Stimulated activated CD4-positive, alpha-beta T cell treated with anti-CD3 and anti-CD28 coated beads, Interleukin-15, amount 100 ng/mL, for 48 hours (primary cell): ENCODE measurements at places on chromosomes 1 and 21.

DNA sequence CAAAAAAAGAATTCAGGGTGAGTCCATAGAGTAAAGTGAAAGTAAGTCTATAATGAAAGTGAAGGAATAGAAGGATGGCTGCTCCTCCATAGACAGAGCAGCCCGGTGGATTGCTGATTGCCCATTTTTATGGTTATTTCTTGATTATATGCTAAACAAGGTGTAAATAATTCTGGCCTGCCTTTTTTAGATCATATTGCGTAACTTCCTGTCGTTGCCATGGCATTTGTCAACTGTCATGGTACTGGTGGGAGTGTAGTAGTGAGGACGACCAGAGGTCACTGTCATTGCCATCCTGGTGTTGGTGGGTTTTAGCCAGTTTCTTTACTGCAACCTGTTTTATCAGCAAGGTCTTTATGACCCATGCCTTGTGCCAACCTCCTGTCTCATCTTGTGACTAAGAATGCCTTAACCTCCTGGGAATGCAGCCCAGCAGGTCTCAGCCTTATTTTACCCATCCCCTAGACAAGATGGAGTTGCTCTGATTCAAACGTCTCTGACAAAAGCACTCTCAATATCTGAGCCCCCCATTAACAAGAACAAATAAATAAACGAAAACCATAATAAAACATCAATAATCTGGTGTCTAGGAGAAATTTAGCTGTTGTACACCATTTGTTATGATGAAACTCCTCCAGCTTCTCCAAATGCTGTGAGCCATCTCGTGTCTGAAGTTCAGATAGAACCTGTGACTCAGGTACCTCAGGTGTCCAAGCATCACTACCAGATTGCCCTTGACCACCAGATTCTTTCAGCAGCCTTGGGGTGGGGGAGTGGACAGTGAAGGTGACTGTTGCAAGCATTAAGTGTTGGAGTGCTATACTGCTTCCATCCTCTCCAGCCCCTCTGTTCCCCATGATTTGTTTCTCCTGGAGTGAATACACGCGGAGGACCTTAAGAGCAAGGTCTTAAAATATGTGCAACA is 36.0 kb downstream of the EBNA1BP2 start:
- DNase-seq, result no peak

- DNase-seq, result no peak
These were observed 74.1 kb upstream of the PLXNA2 start for GRCh38 chr1:208318150-208318734.

DNA sequence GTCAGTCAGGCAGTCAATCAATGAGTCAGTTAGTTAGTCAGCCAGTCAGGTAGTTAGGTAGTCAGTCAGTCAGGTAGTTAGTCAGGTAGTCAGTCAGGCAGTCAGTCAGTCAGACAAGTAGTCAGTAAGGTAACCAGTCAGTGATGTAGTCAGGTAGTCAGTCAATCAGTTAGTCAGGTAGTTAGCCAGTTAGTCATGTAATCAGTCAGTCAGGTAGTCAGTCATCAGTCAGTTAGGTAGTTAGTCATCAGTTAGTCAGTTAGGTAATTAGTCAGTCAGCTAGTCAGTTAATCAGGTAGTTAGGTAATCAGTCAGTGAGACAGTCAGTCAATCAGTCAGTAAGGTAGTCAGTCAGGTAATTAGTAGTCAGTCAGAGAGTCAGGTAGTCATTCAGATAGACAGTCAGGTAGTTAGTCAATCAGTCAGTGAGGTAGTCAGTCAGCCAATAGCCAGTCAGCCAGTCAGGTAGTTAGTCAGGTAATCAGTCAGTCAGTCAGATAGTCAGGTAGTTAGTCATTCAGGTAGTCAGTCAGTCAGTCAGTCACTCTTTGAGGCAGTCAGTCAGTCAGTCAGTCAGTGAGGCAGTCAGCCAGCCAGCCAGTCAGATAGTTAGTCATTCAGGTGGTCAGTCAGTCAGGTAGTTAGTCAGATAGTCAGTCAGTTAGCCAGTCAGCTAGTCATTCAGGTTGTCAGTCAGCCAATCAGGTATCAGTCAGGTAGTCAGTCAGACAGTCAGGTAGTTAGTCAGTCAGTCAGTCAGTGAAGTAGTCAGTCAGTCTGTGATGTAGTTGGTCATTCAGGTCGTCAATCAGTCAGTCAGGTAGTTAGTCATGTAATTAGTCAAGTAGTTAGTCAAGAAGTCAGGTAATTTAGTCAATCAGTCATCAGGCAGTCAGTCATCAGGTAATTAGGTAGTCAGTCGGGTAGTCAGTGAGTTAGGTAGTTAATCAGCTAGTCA is 15.3 kb downstream of the KRTAP10-1 start:
- no peak for DNase-seq

- no peak for DNase-seq
These were observed 14.6 kb upstream of the WNT4 start for GRCh38 chr1:22157359-22157966.

GRCh38 chr1:205274041-205274691 is 46.4 kb downstream of the TMCC2 start:
- no peak for DNase-seq

DNA sequence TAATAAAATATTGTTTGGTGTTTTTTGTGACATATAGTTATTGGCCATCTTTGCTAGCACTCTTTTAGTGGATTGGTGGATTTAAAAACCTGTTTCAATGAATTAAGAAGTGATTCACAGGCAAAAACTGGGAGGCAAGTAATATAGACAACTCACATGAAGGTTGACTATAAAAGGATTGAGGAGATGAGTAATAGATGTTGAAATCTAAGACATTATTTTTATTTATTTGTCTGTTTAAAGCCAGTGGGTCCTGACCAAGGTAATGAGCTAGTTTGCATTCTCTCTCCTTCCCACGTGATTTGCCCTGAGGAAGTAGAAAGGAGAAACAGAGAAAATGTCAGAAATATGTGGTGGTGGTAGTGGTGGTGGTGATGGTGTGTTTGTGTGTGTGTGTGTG is 351.5 kb upstream of the ZP4 start:
- DNase-seq, result no peak

DNA sequence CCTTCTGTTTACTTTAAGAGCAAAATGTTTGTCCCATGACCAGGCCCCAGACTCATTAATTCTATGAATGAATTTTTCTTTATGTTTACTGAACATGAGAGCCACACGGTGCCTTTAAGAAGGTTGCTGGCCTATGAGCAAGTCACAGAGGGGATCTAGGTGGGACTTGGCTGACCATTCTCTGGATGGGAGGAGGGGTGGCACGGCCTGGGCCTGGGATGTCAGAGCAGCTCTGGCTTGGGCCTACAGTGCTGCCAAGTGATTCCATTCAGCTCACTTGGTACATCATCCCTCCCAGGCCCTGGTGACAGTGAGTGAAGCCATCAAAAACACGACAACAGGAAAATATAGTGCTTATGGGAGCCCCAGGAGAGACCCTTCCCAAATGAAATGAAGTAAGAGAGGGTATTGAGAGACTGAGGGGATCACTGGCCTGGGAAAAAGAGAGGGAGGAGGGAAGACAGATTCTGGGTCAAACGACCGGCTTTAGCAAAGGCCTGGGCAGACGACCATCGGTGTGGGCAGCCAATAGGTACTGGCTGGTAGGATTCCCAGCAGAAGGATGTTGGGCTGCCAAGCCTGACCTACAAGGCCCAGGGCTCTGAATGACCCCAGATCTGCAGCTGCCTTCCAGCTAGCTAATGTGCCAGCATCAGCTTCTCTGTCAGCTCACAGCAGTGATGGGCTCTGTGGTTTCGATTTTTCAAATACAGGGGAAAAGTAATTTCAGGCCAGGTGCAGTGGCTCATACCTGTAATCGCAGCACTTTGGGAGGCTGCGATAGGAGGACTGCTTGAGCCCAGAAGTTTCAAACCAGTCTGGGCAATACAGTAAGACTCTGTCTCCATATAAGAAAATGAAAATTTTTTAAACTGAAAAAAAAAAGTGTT is 3.3 kb downstream of the TMEM53 start:
- DNase-seq, result no peak

DNA sequence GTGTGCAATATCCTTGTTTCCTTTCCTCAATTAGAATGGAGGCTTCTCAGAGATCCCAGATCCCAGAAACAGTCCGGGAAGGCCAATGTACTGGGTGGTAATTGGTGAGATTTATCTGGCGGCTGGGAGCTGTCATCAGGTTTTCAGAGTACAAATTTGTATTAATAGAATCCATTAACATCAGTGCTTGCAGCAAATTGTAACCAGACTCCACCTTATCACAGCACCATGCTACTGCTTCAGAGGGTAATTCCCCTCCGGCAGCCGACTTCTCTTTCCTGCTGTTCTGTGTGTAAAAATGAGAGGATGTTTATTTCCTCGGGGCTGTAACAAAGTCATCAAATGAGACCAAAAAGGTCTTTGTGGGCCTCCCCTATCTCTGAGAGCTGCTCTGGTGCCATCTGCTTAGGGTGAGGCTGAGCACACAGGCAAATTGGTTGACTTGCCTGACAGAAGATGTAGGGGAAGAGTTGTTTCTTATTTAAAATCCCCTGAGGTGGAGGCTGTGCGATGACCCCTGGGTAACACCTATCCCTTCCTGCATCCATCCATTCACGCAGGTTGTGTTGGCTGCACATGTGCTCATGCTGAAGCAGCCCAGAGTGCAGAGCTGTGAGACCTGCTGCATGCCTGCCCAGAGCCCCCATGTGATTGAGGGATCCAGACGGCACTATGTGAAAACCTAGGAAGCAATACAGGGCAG is 19.2 kb downstream of the NFASC start:
- no peak for DNase-seq

- no peak for DNase-seq
These were observed 1.3 kb downstream of the SLC41A1 start for GRCh38 chr1:205811660-205812059.

DNA sequence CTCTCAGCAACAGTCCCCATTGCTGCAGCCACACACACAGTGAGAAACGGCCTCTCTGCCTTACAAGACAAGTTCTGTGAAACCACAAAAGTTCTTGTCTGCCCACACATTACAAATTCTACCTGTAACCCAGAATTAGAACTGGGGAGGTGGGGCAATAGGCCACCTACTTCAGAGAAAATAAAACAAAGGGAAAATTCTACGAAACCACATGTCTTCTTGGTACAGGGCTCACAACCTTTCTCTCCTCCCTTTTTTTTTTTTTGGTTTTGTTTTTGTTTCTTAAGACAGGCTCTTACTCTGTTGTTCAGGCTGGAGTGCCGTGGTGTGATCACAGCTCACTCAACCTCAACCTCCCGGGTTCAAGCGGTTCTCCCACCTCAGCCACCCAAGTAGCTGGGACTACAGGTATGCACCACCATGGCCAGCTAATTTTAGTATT is 30.2 kb downstream of the LPAR3 start:
- DNase-seq, result peak; percentile 8

GRCh38 chr1:220221670-220222069 is 50.6 kb downstream of the RAB3GAP2 start:
- no peak for DNase-seq

GRCh38 chr1:103171041-103171590 is 62.8 kb upstream of the COL11A1 start:
- DNase-seq, result no peak

DNA sequence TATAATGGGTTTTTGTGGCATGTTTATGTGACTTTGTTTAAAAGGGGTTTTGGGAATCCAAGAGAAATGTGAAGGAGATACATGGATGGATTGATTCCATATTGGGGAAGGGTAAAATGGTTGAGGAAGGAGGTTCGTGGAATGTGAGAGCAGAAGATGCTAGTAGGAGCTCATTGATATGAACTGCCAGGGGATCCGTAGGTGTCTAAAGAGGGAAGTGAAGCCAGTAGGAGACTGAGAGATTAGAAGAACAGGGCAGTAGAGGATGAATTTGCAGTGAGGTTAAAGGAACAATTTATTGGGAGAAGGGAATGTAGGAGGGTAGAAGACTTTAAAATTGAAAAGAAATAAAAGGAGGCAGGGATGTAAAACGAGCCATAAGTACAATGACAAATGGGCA is 252.6 kb downstream of the GPR52 start:
- no peak for DNase-seq

DNA sequence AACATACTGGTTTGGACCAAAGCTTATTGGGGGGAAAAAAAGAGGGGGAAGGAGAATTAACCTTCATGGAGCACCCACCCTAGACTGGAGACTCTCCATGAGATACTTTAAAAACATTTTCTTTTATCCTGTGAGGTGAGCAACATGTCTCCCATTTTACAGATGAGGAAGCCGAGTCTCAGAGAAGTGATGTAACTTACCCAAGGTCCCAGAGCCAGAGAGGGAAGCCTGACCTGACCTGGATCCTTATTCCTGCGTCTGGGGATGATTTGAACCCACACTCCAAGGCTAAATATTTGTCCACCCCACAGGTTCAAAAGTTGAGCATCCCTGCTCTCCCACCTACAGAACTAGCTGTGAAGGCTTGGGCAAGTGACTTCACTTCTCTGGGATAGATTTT is 137.9 kb upstream of the JUN start:
- DNase-seq, result no peak

DNA sequence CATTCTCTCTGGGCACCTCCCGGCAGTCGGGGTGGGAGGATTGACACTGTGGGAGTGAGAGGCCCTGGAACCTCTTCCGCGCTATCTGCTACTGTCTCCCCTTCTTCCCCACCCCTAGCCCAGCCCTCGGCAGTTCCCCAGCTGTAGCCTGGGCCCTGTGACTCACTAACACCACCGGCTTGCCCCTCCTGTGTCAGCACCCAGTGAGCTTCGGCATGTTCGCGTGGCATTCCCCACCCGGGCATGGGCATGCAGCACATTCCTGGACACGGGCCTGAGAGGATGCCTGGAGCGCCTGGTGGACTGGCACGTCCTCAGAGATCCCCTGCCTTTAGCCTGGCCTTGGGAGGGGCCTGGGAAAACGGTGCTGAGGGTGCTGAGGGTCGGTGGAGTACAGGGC is 1.3 kb downstream of the CDK18 start:
- no peak for DNase-seq

DNA sequence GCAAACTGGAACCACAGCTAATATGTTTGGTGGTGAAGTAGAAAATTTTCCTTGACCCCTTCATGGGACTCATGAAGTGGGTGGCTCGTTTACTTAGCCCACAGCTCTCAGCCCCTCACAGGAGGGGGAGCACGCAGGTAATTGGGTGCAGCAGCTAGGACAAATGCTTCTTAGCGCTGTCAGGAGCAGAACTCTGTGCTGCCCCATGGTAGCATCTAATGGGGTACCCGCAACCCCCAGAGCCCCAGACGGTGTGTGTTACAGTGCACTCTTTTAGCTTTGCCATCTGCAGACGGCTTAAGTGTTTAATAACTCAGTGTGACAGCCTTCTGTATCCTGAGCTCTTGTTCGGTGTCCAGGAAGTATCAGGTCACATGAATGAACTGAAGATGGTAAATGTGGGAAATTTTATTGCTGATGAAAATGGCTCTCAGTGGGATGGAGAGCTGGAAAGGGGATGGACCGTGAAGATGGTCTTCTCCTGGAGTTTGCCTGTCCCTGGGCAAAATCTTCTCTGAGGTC is 189.6 kb upstream of the ZRANB2 start:
- no peak for DNase-seq
